ENCODE measurements at places on chromosomes 2 and 18.

GRCh38 chr2:132798341-132798740 is 128.3 kb upstream of the LYPD1 start:
- DNase-seq, result no peak

- no peak for DNase-seq
These were observed 240.4 kb downstream of the MBD2 start for GRCh38 chr18:53984021-53984420.

- no peak for DNase-seq
These were observed 88.2 kb downstream of the TFCP2L1 start for GRCh38 chr2:121196849-121197155.

GRCh38 chr18:22710673-22711191 is 222.4 kb upstream of the RBBP8 start:
- no peak for DNase-seq

DNA sequence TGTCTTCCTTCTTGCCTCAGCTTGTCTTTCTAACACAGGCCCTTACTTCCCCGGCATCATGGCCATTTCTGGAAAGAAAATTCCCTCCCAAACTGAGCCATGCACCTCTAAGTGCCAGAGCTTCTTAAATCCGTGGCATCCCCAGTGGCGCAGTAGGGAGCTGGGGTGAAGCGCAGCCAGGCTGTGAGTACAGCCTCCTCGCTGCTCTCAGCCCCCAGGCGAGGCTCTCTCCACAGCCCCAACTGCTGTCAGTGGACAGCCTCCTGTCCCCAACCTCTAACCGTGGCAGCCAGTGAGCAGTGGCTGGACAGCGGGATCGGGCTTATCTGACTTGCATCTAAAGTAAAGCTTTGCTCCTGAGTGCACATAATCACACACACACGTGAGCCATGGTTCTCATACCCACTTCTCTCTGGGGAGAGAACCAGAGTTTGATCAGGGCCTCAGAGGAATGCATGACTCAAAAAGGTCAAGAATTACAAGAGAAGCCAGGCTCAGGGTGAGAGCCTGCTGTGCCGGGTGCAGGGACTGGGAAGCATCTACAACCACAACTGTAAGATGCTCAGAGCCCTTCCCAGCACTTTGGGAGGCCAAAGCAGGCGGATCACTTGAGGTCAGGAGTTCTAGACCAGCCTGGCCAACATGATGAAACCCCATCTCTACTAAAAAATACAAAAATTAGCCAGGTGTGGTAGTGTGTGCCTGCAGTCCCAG is 50.7 kb downstream of the SFXN5 start:
- DNase-seq, result no peak

- DNase-seq, result no peak
These were observed 39.1 kb upstream of the PLEKHM3 start for GRCh38 chr2:208064220-208064961.

DNA sequence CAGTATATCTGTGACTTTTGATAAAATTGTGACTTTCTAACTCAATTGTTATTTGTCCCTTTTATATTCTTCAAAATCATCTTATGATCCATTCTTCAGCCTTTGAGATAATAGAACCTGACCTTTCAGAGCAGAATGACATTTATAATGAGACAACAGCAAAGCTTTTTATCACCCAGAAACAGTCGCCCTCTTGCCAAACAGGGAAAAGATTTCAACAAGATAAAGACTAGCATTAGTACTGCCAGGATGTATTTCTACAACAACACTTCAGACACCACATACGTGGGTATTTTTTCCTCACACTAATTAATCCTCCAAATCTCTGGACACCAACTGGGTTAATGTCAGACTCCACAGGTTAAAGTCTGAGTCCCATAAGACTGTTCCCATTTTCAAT is 249.0 kb downstream of the ZNF804A start:
- no peak for DNase-seq

GRCh38 chr2:128284037-128284441 is 34.6 kb downstream of the HS6ST1 start:
- no peak for DNase-seq

DNA sequence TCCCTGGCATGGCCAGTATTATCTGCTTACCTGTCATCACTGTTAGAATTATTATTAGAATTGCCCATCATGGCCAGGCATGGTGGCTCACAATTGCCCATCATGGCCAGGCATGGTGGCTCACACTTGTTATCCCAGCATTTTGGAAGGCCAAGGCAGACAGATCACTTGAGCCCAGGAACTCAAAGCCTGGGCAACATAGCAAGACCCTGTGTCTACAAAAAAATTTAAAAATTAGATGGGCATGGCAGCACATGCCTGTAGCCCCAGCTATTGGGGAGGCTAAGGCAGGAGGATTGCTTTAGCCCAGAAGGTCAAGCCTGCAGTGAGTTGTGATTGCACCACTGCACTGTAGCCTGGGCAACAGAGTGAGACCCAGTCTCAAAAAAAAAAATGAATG is 27.4 kb upstream of the ID2 start:
- no peak for DNase-seq

DNA sequence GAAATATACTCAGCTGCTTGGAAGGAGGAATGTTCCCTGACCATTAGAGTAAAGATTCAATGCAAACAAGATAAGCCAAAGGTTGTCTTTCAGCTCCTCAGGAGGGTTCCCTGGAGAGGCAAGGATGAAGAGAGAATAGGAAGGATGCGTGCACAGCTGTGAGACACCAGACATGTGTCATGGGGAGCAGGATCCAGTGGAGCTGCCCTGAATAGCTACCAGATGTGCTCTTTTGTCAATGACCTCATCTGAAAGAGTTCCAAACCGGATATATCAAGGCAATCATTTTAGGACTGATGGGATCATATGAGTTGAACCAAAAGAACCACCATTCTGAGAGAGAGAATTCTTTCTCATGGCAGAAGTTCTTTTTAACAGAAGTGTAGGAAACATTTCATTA is 490.6 kb downstream of the IRS1 start:
- DNase-seq, result no peak

Data from SHP77 treated with DMSO at 0.1 percent for 48 hours (cell line).